Stimulated activated effector memory CD8-positive, alpha-beta T cell treated with anti-CD3 and anti-CD28 coated beads, Interleukin-12 subunit alpha, Interleukin-12 subunit beta, amount 100 ng/mL, for 72 hours (primary cell): ENCODE measurements at places on chromosomes 12 and 14.

GRCh38 chr12:5364036-5364770 lies 67.7 kb upstream of the NTF3 start:
- DNase-seq, result no peak

DNA sequence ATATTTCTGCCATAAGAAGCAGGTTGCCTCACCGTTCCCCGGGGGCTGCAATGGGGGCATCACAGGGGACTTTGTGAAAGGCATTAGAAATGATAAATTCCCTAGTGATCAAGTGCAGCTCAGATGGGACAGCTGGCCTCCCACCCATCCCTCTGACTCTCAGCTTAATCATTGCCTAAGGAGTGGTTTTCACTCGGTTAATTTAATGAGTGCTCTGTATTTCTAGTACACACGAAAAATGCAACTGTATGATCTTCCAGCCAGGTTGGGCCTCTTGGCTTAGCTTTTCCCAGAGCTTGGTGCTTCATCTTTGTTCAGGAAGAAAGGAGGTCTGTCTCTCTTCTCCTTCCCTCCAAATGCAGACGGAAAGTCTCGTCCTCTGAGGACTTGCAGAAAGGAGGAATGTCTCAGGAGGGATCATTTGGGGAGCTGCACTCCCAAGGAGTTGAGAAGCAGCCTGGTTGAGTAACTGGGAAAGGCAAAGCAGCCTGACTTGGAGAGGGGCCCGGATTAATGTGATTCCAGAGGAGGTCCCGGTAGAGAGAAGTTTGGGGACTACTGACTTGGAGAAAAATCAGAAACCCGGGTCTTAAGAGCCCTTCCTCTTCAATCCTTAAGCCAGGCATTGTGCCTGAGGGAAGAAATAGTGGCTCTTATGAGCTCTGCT lies 7.2 kb downstream of the CD9 start:
- DNase-seq, result no peak

DNA sequence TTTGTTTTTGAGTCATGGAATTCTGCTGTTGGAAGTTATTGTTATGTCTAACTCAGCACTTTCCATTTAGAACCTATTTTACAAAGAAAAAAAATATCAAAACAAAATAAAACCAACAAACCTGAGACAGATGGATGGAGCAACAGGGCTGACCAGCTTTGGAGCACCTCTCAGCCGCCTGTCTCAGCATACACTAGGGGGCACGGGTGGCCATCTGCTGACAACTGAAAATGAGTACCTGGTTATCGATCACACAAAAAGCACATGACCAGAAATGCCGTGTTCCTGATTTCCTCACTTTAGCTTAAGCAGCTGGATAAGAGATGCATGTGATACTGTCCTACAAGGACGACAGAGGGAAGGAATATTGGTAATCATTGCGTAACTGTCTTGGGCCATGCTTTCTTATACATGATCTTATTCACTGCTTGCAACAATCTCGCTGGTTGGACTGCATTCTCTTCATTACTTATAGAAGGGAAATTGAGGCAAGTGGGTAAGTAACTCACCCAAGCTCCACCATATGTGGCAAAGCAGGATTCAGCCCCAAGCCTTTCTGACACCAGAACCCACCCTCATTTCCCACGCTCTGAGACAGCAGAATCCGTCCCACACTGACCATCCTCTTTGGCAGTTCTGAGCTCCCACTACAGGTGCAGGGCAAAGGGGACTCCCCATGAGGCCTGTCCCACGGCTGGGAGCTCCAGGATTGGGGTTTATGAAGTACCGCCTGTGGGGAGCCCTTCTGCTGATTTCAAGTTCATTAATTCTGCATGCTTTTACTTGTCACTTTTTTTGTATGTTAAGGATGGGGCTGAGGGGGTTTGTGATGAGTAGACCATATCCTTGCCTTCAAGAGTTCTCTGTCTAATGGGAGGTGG lies 43.5 kb downstream of the C14orf132 start:
- DNase-seq, result no peak

GRCh38 chr12:75750716-75751306 lies 239.4 kb upstream of the KRR1 start:
- DNase-seq, result no peak

DNA sequence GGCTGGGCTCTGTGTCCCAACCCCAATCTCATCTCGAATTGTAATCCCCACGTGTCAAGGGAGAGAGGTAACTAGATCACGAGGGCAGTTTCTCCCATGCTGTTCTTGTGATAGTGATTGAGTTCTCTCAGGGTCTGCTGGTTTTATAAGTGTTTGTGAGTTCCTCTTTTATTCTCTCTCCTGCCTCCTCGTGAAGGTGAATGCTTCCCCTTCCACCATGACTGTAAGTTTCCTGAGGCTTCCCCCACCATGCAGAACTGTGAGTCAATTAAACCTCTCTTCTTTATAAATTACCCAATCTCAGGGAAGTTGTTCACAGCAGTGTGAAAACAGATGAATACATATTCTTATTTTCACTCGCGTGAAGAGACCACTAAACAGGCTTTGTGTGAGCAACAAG lies 148.2 kb downstream of the TMEM30B start:
- DNase-seq, result no peak

DNA sequence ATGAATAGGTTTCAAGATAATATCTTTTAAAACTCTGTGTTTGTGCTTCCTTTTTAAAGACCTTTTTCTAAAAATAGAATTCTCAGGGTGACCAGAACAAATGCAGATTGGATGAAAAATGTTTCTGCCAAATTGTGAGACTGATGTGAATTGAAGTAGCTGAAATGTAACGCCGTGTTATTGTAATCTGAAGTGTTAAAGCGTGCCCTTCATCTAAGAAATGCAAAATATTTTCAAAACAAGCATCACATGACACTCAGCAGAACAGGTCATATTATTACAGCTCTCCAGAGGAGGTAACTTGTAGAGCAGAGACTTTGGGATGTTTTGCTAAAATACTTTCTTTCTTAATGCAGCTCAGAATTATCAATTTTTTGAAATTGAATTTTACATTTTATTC lies 90.0 kb upstream of the PLEKHA5 start:
- DNase-seq, result no peak

- DNase-seq, result no peak
Measured at GRCh38 chr14:77278461-77279230, 7.6 kb upstream of the NGB start.

GRCh38 chr12:95202691-95203486 lies 14.4 kb downstream of the FGD6 start:
- DNase-seq, result no peak

GRCh38 chr12:57452181-57452936 lies 2.7 kb upstream of the INHBE start:
- DNase-seq, result no peak
